ENCODE measurements at places on chromosomes 1 and 21.

DNA sequence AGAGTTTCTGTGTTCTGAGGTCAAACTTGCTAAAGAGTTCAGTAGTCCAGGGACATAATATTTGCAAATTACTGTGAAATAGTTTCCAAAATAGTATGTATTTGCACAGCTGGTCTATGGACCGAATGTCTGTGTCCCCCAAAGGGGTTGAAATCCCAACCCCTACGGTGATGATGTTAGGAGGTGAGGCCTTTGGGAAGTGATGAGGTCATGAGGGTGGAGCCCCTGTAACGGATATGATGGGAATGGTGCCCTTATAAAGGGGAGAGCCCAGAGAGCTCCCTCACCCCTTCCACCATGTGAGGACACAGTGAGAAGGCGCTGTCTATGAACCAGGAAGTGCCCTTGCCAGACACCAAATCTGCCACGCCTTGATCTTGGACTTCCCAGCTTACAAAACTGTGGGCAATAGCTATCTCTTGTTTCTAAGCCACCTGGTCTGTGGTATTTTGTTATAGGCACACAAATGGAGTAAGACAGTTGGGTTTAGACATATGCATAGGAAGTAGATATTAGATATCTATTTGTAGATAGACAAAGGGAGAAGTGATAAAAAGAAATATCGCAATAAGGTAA, 21.7 kb downstream of the RNF187 start:
- no peak for DNase-seq

GRCh38 chr21:18812308-18812707, 408.7 kb upstream of the TMPRSS15 start:
- no peak for DNase-seq

DNA sequence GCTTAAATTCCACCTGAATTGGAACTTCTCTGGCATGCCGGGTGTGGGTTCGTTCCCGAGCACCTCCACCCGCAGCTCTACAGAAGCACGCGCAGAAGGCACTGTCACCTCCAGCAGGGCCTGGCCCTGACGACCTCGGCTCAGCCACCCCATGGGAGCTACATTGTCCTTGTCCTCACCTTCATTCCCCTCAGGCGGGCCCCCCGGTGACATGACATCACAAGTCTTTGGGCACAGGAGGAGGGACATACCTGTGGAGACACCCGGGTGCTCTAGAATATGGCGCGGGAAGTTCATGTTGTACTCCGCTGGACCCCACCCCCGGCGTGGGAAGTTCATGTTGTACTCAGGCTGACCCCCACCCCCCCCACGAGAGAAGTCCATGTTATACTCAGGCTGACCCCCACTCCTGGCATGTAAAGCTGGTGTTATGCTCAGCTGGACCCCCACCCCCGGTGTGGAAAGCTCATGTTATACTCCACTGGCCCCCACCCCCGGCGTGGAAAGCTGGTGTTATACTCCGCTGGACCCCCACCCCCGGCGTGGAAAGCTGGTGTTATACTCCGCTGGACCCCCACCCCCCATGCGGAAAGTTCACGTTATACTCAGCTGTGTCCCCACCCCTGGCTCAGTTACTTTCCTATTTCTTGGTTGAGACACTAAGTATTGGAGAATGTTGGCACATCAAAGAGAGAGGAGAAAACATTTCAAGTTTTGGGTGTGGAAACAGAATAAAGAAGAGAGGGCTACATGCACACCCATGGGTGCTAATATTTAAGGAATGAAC, 37.6 kb downstream of the UMODL1 start:
- DNase-seq = no peak

GRCh38 chr1:91736715-91737615, 149.0 kb downstream of the TGFBR3 start:
- DNase-seq = peak; percentile 82

Measured in BJ (cell line).